ENCODE measurements at places on chromosomes 3 and 15.
A peak's percentile ranks its signal among the peaks of the same experiment; 100 is the strongest.

GRCh38 chr3:132561003-132561402, 36.1 kb upstream of the ACKR4 start:
- no peak for DNase-seq

GRCh38 chr3:53887446-53887845, 4.2 kb downstream of the SELENOK start:
- no peak for DNase-seq

GRCh38 chr15:62769604-62770003, 272.9 kb upstream of the TPM1 start:
- DNase-seq = no peak

GRCh38 chr3:2352134-2352762, 253.6 kb downstream of the CNTN4 start:
- DNase-seq = no peak

GRCh38 chr3:74592359-74592758, 22.1 kb downstream of the CNTN3 start:
- DNase-seq = no peak

GRCh38 chr3:12662593-12663400, 1.1 kb downstream of the RAF1 start:
- DNase-seq = no peak

GRCh38 chr15:67154249-67154648, 88.8 kb downstream of the SMAD3 start:
- no peak for DNase-seq

DNA sequence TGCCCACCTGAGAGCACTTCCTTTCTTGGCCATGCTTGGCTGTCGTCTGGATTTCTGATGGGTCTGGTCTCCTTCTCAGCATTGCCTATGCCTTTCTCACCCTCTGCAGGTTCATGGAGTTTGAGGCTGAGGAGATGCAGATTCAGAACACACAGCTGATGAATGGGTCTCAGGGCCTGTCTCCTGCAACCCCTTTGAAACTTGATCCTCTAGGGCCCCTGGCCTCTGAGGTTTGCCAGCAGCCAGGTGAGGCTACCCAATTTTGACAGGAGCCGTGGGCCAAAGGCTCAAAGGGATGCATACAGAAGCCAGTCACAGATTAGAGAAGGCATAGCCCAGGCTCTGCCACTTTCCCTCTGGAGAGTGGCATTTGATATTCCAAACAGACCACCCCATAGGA, 10.5 kb downstream of the NUTM1 start:
- no peak for DNase-seq

GRCh38 chr15:99986297-99987118, 253.3 kb upstream of the LYSMD4 start:
- no peak for DNase-seq

DNA sequence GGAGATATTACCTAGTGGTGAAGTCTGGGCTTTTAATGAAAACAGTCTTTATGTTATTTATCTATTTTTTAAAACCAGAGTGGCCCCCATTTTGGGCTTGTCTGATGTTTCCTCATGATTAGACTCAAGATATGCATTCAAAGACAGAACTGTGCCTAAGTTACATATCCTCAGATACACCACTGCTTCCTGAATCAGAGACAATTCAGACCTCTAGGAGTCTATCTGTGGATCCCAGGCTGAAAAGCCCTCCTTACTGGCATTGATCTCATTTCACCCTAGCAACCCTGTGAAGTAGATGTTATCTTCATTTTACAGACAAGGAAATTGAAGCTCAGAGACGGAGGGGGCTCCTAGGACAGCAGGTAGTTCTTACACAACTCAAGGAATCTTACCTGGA, 16.8 kb upstream of the TGM5 start:
- DNase-seq = no peak

GRCh38 chr15:43346305-43346704, 15.9 kb upstream of the LCMT2 start:
- no peak for DNase-seq

DNA sequence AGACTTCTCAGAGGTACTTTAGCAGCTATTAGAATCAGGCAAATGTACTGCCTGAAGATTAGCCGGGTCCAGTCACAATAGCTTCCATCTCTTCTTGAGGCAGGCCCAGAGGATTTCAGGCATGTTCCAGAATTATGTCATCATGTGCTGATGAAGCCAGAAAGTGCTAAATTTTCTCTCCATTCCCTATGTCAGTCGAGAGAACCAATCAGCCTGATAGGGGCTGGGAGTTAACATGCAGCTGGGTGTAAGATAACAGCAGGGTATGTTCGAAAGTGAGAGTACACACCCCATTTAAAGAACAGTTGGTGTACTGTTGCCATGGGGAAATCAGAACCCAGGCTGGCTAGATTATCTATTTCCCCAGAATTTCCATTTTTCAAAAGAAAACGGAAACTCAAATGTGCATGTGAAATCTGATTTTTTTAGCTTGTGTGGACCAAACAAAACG, 48.7 kb downstream of the MYH15 start:
- DNase-seq = no peak

DNA sequence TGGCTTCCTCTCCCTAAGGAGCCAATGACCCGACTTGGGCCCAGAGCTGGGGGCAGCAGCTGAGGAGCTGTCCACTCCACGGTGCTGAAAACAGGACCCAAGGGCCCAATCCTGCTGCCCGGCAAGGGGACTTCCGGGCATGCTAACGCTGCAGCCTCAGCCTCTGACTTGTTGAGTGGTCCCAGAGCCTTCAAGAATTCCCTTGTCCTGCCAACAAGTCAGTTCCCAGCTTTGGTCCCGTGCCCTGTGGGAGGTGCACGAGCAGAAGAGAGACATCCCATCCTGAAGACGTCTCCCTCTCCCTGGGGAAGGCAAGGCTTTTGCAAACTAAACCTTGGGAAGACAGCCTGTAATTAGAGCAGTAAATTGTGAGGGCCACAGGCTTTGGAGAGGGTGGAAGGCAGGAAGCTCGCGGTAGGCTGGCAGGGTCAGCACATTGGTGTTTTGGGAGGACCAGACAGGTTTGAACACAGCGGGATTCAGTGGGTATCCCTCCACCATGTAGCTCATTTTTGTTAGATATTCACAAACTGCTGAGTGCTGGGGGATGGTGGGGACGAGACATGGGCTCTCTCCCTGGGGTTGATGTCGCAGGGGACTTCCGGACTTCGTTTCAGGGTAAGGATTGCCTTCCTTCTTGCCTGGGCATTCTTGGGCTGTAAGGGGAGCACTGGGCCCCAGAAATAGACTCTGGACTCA, 29.8 kb upstream of the PRR23E start:
- no peak for DNase-seq

- DNase-seq = no peak
Measured at GRCh38 chr3:34268032-34268709, 469.7 kb downstream of the PDCD6IP start.

DNA sequence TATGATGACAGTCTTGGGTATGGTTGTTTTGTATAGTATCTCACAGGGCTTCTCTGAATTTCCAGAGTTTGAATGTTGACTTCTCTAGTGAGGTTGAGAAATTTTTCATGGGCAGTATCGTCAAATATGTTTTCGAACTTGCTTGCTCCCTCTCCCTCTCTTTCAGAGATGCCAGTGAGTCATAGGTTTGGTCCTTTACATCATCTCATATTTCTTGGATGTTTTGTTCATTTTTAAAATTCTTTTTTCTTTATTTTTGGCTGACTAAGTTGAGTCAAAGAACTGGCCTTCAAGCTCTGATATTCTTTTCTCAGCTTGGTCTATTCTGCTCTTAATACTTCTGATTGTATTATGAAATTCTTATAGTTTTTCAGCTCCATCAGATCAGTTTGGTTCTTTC, 282.3 kb upstream of the NECTIN3 start:
- no peak for DNase-seq

GRCh38 chr3:185613016-185613415, 26.9 kb downstream of the SENP2 start:
- no peak for DNase-seq

DNA sequence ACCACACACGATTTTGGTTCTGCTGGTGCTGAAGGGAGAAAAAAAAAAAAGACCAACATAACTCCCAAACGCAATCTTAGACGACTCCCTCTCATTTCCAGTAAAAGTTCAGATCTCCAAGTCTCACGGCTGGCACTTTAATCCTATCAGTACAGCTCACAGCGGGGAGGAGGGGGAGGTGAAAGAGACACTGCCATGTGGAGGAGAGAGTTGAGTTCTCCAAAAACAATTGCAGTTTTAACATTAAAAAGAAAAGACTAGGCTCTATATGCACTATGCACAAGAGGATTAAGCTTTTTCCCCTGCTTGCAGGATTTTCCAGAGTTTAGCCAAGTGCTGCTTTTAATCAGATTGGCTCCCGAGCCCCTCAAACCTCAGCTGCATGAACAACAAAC, 16.8 kb downstream of the BMF start:
- peak; percentile 70 for DNase-seq

GRCh38 chr15:81516461-81516860, 142.4 kb upstream of the TMC3 start:
- DNase-seq = no peak

DNA sequence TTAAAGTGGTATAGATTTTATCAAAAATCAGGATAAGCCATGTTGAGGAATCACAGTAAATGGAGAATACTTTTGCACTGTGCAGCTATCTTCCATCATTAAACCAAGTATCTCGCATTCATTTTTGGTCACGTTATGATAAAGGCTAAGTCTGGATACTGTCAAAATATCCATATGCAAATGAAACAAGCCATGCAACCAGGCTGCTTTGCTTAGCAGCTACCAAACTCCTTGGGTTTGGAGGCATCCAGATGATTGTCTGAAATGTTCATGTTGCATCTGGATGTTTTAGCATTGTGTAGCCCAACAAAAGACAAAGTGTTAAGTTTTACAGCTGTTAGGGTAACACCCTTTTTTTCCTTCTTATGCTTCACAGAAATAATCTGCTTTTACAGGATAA, 322.9 kb upstream of the MDFIC2 start:
- DNase-seq = no peak

DNA sequence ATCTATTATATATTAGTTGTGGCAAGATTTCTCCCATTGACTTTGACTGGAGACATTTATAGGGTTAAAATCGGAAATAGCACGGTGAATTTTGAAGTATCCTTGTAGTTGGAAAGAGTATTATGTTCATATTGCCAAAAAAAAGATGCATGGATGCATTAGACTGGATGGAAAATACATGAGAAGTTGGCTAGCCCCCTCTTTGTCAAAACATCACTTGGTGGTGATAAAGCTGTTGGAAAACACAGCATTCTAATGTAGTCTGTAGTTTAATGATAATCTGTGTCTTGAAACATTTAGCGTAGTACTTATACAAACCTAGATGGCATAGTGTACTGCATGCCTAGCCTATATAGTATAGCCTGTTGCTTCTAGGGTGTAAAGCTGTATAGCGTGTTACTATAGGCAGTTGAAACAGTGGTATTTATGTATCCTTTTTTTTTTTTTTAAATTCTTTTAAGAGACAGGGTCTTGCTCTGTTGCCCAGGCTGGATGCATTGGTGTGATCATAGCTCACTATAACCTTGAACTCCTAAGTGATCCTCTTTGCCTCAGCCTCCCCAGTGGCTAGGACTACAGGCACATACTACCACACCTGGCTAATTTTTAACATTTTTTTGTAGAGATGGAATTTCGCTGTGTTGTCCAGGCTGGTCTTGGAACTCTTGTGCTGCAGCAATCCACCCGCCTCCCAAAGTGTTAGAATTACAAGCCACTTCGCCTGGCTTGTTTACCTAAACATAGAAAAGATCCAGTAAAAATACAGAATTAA, 21.8 kb downstream of the CTNNB1 start:
- DNase-seq = no peak

DNA sequence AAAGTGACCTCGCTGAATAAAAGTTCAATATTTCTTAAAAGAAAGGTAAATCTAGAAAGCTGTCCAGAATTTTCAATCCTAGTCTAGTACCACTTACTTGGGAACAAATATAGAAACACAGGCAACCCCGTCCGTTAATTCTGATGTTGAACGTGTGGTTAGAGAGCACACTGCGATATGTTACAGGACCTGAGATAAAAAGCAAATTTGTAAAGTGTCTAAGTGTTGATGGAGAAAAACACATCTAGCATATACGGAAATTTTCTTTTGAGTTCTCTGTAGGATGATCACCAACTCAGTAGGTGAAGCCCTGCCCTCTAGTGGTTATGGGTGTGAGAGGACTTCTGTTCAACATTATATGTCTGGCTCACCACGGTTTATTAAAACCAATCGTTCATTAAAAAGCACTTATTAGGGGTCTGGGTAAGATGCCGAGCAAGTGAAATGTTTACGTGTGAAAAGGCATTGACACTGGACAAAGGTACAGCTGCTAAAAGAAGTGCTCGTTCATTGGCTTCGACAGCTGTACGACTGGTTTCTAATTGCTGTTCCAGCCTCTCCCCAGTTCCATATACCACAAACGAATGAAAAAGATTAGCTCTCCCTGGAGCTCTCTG, 1.0 kb upstream of the ATP2C1 start:
- peak; percentile 63 for DNase-seq

- no peak for DNase-seq
Measured at GRCh38 chr3:143436231-143436930, 316.8 kb downstream of the CHST2 start.

- no peak for DNase-seq
Measured at GRCh38 chr3:64924961-64925360, 237.2 kb upstream of the ADAMTS9 start.

DNA sequence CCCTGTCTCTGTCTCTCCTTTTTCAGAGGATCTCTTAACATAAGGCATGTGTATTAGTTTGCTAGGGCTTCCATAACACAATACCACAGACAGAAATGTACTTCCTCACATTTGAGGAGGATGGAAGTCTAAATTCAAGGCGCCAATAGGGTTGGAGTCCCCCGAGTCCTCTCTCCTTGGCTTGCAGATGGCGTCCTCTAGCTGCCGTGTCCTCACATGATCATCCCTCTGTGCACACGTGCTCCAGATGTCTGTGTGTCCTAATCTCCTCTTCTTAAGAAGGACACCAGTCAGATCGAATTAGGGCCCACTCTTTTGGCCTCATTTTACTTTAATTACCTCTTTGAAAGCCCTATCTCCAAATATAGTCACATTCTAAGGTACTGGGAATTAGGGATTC, 23.0 kb upstream of the BFSP2 start:
- DNase-seq = no peak

- no peak for DNase-seq
Measured at GRCh38 chr3:49294343-49294742, 17.3 kb upstream of the C3orf62 start.

DNA sequence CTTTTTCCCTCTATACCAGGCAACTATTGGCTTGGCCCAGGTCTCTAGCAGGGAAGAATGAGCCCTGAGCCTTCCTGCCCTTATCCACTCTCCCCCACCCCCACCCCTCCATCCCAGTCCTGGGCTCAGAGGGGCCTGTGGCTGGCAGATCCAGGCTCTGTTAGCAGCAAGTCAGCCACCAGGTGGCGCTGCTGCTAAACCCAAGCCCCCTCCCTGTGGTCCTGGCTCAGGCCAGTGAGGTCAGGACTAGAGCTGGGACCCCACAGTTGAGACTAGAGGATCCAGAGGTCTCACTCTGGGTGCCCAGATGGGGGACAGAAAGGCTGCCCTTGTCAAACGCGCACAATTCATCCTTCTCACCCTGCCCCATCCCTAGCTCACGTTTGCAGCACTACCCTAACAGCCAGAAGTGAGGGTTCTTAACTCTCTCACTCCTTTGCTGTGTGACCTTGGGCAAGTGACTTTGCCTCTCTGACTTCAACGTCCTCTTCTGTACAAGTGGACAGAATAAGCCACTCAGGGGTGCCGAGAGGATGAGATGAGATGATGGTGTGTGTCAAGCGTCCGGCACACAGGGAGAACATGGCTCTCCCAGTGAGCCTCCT, 46.8 kb upstream of the SLC6A1 start:
- DNase-seq = peak; percentile 85

GRCh38 chr15:35624881-35625280, 78.9 kb upstream of the DPH6 start:
- DNase-seq = no peak
